ENCODE measurements at places on chromosomes 1 and 21. TPM values are rescaled to one million over a fixed set of nuclear protein-coding genes. Genes with fewer than 3 reads are reported as not detected.

Gene IVL
- total RNA-seq, result not detected

DNA sequence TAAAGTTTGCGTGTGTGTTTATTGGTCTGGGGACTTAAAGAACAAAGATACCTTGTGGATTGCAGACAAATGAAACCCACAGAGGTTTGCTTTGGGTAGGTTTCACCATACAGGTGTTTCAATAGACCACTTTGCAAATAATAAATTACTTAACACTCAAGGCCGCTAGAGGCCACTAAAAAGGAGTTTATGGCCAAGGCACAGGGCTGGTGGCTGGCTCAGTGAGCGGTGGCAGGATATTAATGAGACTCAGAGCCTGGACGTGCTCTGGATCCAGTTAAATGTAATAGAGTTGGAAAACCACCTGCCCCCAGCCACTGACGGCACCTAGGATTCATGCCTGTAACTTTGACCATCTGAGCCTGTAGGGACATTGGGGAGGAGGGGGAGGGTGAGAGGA lies 44.5 kb downstream of the LRRC38 start:
- no peak for DNase-seq

DNA sequence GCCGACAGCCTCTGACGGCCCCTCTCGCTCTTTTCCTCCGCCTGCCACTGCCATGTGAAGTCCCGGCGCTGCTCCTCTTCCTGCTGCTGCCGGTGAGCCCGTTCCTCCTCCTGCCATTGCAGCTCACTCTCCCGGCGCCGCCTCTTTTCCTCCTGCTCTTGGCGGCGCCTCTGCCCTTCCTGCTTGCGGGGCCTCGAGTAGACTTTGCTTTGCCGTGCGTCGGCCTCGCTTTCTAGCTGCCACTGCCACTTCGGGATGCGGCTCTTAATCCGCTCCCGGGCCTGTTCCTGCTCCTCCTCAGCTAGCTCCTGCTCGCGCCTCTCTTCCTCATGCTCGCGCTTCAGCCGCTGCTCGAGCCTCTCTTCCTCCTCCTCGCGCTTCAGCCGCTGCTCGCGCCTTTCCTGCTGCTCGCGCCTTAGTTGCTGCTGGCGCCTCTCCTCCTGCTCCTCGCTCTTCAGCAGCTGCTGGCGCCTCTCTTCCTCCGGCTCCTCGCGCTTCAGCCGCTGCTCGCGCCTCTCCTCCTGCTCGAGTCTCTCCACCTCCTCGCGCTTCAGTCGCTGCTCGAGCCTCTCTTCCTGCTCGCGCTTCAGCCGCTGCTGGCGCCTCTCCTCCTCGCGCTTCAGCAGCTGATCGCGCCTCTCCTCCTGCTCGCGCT lies 4.3 kb downstream of the TCHH start:
- peak; percentile 62 for DNase-seq

Gene AQP10
- not detected for total RNA-seq

DNA sequence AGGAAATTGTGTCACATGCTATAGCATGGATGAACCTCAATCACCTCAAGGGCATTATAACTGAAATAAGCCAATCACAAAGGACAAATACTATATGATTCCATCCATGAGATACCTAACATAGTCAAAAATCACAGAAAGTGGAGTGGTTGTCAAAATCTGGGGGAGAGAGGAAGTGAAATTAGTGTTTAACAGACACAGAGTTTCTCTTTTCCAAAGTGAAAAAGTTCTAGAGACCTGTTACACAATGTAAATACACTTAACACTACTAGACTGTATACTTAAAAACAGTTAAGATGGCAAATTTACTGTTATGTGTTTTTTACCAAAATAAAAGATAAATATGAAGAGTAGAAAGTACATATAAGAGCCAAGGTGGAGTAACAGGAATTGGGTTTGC lies 31.8 kb downstream of the ZNF644 start:
- DNase-seq, result no peak

DNA sequence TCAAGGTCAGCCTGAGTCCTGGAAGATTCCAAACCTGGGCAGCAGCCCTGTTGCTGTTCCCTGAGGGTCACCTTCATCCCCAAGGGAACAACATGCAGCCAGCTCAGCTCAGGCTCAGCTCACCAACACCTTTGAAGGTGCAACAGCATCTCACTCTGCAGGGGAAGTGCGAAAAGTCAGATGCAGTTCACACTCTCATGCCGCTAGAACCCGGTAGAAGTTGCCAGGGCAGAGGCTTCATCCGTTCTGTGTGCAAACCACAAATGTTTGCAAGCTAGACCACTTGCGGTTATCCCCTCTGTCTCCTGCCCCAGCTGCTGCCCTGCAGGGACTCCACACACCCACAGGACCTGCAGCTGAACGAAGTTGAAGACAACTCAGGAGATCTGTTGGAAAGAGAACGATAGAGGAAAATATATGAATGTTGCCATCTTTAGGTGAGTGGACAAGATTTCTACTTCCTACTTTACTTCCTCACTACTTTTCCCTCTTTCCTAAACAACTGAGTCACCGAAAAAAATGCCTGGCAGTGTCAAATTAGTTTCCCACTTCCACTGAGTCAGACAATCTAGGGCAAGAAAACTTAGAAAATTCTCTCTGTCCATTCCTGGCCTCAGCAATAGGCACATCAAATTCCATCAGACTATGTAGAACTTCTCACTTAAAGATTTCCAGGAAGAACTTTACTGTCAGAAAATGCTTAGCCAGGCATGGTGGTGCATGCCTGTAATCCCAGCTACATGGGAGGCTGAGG lies 1.8 kb upstream of the FCRL6 start:
- no peak for DNase-seq

DNA sequence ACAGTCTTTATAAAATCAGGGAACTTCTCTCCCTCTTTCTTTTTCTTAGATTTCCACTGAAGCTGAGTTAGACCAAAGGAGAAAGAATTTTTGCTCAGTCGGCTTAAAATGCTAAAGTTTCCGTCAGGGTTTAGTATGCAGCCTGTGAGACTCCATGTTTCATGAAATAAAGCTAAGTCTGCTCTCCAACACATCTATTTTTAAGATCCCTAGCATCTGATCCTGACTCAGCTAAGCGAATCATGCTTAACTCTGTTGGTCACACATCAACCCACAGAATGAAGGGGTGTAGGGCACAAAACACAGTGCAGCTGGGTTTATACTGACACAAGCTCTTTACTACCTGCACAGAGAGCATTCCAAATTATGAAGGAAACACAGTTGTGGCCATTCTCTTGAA lies 102.4 kb upstream of the ZNF281 start:
- peak; percentile 29 for DNase-seq

Gene NID1
- 425 TPM for total RNA-seq

DNA sequence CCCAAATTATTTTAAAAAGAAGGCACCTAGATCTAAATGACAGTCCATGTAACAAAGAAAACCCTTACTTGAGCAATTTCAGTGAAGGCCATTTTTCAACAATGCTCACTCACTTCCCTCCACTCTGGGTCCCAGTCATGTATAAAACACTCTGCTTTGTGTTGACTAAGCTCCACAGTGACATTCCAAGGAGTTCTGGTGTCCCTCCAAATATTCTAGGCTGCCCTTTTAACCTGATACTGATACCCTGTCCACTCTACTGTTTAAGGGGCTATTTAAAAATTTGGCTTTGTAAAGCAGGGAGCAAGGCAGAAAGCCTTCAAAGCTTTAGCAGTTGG lies 73.6 kb downstream of the GNG12 start:
- no peak for DNase-seq

Gene NPR1
- total RNA-seq, result 56.5 TPM

GRCh38 chr21:35984654-35985361 lies 75.5 kb downstream of the SETD4 start:
- DNase-seq, result no peak

GRCh38 chr1:30765556-30766434 lies 8.2 kb upstream of the LAPTM5 start:
- no peak for DNase-seq

Data from dermis blood vessel endothelial cell (primary cell).